Fibroblast of villous mesenchyme (primary cell): ENCODE measurements at places on chromosomes 4 and X.

GRCh38 chr4:113404841-113405240 is 355.4 kb downstream of the ANK2 start:
- DNase-seq, result no peak

DNA sequence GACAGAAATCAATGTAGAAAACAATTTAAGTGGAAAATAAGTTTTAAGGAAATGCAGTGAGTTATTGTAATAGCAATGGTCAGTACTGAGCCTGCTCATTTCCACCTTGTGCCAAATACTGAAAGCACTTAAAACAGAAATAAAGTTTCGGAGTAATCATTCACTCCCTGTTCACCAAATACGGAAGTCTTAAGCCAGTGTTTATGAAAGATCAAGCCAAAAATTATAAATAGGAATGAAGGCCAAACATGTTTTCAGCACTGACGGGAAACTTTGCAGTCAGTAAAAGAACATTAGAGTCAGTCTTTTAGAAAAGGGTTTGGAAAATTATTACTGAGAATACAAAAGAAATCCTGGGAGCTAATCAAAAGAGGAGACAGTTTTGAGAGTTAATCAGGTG is 178.6 kb downstream of the DMD start:
- peak; percentile 1 for DNase-seq

DNA sequence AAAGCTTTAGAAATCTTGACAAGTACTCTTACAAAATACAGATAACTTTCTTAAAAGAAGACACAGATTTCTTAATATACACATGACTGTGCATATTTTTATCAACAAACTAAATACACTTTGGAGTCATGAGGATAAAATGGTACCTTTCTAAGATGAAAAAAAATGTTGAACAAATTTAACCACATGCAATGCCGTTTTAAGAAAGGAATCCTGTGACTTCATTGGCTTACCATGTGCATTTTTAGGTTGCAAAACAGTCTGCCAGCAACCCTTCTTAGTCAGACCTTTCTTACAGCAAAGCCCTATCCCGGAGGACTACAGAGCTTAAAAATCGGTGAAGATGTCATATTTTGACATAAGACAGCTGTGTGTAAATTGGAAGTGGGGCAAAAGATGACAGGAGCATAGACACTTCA is 51.7 kb downstream of the GASK1B start:
- peak; percentile 99 for DNase-seq

DNA sequence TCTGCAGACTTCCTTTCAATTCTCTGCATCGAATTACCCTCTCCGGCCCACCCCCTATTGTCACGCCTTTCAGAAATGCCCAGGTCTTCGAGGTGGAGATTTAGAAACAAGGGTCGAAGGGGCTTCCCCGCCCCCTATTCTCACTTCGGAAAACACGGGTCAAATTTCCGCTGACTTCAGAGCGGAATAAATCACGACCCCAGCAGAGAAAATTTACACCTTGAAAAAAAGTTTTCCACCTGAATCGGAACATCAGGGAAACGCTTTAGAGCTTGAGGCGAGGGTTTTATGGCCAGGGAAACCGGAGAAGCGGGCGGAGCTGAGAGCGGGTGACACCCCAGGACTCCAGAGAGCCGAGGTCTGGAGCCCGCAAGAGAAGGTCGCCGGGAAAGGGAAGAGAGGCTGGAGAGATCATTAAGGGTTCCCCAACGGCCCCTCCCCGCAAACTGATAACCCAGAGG is 1.6 kb downstream of the SHISA3 start:
- no peak for DNase-seq

- DNase-seq, result no peak
Measured at GRCh38 chr4:14000091-14000814, 372.7 kb upstream of the BOD1L1 start.
